ENCODE measurements at places on chromosomes 5 and 9.

DNA sequence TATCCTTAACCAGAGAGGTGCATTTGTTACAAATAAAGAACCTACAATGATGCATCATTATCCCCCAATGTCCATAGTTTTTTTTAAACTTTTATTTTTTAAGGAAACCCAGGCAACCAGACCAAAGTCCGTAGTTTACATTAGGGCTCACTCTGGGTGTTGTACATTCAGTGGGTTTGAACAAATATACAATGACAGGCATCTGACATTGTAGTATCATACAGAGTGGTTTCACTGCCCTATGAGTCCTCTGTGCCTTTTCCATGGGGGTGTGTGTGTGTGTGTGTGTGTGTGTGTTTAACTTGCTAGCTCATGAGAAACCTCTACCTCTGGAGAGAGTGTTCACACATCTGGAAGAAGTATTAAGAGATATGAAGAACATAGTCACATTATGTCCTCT lies 141.5 kb downstream of the KDM4C start:
- DNase-seq: no peak

GRCh38 chr9:83034026-83034425 lies 28.9 kb downstream of the RASEF start:
- DNase-seq: no peak

- DNase-seq: no peak
These were observed 28.5 kb downstream of the KCNMB1 start for GRCh38 chr5:170360709-170361108.

DNA sequence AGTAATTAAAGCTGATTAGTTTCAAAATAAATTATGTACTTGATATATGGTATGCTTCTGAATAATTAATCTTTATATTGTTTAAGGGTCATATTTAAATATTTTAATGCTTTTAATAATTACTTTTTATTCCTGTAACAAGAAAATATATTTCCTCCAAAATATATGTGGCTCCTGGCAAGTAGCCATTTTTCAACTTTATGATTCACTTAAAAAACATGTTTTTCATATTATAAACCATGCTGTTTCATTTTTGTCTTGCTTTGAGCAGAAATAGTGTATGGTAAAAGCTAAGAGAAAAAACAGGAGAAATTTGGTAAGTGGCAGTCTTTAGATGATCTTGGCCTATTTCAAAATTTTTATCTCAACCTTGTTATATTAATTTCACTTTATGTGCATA lies 14.6 kb downstream of the SPATA9 start:
- no peak for DNase-seq

DNA sequence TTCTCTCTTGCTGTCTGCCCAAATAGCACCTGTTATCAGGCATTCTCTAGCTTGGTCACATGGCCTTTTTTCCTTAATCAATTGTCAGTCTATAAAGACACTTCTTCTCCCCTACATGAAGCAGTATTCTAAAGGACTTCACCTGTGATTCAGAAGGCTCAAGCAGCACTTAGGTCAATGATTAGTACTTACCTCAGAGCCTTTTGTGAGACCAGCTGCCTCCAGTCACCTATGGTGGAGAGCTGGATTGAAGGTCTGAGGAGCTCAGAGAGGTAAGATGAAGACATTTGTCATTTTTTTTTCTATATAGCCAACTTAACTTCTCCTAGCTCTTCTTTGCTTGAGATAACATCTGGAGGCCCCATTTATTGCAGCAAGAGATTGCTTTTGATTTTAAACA lies 278.3 kb upstream of the PCSK5 start:
- no peak for DNase-seq

Measured in HuH-7.5 (cell line).